ENCODE measurements at places on chromosomes 1 and 21. TPM values are rescaled to one million over a fixed set of nuclear protein-coding genes. Genes with fewer than 3 reads are reported as not detected.

The GPR3 gene
- total RNA-seq, result 0.73 TPM

The KCTD3 gene
- total RNA-seq, result 59.2 TPM

The TNFAIP8L2 gene
- total RNA-seq, result not detected

The KCNH1 gene
- not detected for total RNA-seq

The ADGRL2 gene
- total RNA-seq, result 71.3 TPM

The KRTAP12-2 gene
- total RNA-seq, result not detected

The TNNI3K gene
- 0.39 TPM for total RNA-seq

Data from subcutaneous preadipocyte (primary cell).